ENCODE measurements at places on chromosomes 2 and 18. TPM values are rescaled to one million over a fixed set of nuclear protein-coding genes. Genes with fewer than 3 reads are reported as not detected.

Gene DSC1
- 0.30 TPM for total RNA-seq

Gene C2orf80
- not detected for total RNA-seq

Gene MRO
- 1.6 TPM for total RNA-seq

Gene C2orf15
- 0.18 TPM for total RNA-seq

Gene DSEL
- 33.4 TPM for total RNA-seq

Gene SCN2A
- total RNA-seq, result 5.6 TPM

Gene MOCOS
- total RNA-seq, result 11.3 TPM
